ENCODE measurements at places on chromosomes 3 and 15. TPM values are rescaled to one million over a fixed set of nuclear protein-coding genes. Genes with fewer than 3 reads are reported as not detected.

ATP6V1A gene
- total RNA-seq = 87.5 TPM

HRG gene
- 0.88 TPM for total RNA-seq

CTXND1 gene
- total RNA-seq = 5.2 TPM

HEG1 gene
- total RNA-seq = 49.2 TPM

BTLA gene
- 0.23 TPM for total RNA-seq

KBTBD12 gene
- 6.2 TPM for total RNA-seq

ENTPD3 gene
- 1.9 TPM for total RNA-seq

PLA2G4B gene
- 6.2 TPM for total RNA-seq

ADPRH gene
- 7.6 TPM for total RNA-seq

CXCR6 gene
- total RNA-seq = 0.12 TPM
